ENCODE measurements at places on chromosomes 7 and 10.

GRCh38 chr10:108902619-108903285 is 1020.6 kb downstream of the XPNPEP1 start:
- no peak for DNase-seq

GRCh38 chr7:84637568-84638338 is 443.2 kb upstream of the SEMA3A start:
- DNase-seq, result no peak

DNA sequence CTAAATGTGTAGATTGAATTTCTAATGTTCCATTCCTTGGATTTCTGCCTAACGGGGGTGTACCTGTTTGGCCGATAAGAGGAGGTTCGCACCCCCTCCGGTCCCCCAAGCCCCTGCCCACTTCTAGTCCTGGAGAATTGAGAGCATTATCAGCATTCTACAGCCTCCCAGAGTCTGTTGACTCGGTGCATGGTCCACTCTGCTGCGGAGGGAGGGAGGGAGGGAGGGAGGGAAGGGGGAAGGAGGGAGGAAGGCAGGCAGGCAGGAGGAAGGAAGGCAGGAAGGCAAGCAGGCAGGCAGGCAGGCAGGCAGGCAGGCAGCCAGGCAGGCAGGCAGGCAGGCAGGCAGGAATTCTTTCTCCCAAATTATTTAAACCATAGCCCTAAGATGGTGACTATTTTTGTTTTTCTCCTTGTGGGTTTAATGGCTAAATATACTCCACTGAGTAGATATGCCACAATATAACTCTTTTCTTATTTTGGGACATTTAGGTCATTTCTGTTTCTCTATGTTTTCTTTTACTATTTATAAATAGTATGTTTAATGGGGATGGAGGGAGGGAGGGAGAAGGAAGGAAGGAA is 69.5 kb upstream of the CHST15 start:
- DNase-seq, result peak; percentile 41

GRCh38 chr7:6252341-6252746 is 20.1 kb downstream of the CYTH3 start:
- DNase-seq, result no peak

DNA sequence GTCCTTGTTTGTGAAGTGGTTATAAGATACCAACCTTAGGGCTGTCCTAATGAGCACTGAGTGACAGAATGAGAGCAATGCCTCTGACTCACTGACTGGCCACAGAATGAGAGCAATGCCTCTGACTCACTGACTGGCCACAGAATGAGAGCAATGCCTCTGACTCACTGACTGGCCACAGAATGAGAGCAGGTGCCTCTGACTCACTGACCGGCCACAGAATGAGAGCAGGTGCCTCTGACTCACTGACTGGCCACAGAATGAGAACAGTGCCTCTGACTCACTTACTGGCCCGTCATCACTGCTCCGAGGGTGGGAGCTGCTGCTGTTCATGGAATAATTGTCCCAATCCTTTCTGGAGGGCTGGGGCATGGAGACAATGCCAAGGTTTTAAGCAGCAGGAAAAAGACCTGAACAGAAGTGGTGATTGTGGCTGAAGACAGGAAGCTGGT is 265.2 kb upstream of the PPP2R2D start:
- DNase-seq, result no peak

GRCh38 chr7:78178319-78178718 is 379.7 kb downstream of the PHTF2 start:
- no peak for DNase-seq

- DNase-seq, result no peak
Observed at GRCh38 chr7:99720800-99721595, 14.0 kb downstream of the CYP3A7 start.

DNA sequence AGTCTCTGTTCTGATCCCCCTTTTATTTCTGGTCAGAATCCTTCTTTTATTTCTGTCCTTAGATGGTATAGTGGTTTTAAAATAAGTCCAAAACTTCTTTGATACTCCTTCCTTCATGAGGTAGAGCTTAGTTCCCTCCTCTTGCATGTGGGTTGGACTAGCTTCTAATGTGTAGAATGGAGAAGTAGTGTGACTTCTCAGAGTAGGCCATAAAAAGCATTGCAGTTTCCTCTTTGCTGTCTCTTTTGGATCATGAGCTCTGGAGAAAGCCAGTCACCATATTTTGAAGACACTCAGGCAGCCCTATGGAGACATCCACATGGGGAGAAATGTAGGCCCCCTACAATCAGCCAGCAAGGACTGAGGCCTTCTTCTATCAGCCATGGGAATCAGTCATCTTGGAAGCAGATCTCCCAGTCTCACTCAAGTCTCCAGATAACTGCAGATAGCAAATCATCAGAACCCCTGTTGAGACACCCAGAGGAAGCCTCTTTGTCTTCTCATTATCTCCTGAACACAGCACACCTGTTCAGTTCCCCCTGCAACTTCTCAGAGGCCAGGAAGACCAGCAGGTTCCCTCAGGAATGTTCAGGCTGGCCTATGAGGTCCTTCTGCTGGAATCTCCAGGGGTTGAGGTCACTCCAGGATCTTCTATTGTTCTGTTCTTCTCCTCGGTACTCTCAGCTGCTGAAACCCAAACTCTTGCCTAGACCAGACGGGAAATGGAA is 511.9 kb upstream of the ZMIZ1 start:
- no peak for DNase-seq

GRCh38 chr10:14374745-14375445 is 44.2 kb upstream of the FRMD4A start:
- no peak for DNase-seq

DNA sequence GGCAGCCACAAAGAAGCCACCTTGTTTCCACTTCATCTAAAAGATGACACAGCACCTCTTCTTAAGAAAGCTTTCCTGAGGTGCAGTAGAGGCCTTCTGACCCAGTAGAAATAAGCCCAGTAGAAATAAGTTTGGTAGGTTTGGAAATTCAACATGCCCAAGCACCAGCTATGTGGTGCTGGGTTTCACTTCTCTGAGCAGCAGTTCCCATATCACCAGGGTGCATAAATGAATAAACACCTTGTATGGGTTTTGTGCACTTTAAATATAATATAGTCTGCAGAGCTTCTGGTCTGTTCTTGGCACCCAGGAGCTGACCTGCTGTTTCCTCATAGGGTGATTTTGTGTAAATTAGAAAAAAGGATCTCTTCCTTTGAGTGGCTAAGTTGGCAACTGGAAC is 492.4 kb upstream of the SORCS1 start:
- DNase-seq, result no peak

DNA sequence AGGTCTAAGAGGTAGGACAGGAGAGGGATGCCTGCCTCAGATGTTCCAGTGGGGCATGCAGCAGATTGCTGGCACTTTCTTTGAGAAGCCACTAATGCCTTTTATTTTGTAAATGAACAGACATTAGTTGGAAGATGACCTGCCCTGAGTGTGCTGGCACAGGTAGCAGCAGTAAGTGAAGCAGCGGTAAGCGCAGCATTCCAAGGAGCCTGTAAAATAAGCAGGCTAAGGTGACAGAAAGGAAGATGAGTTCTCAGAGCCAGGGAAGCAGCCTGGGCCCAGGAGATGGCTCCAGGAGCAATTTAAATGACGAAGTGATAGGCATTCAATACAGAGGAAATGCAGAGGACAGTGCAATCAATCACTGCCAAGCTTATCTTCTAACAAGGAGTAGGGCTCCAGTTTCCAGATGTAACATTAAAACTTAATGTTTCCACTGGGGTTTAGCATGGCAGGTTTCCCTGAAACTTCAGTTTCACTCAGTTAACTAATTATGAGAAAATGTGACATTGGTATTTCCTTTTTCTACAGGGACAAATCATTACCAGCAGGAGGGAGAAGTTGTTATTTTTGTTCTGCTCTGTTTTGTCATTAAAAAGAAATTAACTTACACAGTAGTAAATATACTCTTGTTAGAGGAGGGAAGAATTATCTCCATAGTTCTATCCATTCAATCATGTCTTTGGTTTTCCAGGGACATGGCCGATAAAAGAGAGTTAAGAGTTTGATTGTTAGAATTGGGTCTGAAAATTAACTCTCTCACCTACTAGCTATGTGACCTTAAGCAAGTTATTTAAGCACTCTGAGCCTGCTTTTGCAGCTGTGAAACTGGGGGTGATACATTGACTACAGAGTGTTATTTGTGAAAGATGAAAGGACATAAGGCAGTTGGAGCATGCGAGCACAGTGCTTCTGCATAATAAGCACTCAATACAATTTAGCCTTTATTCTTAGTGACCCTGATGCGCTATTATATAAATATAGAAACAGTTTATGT is 96.6 kb upstream of the PTN start:
- DNase-seq, result no peak

GRCh38 chr7:24216576-24217125 is 67.3 kb upstream of the NPY start:
- no peak for DNase-seq

DNA sequence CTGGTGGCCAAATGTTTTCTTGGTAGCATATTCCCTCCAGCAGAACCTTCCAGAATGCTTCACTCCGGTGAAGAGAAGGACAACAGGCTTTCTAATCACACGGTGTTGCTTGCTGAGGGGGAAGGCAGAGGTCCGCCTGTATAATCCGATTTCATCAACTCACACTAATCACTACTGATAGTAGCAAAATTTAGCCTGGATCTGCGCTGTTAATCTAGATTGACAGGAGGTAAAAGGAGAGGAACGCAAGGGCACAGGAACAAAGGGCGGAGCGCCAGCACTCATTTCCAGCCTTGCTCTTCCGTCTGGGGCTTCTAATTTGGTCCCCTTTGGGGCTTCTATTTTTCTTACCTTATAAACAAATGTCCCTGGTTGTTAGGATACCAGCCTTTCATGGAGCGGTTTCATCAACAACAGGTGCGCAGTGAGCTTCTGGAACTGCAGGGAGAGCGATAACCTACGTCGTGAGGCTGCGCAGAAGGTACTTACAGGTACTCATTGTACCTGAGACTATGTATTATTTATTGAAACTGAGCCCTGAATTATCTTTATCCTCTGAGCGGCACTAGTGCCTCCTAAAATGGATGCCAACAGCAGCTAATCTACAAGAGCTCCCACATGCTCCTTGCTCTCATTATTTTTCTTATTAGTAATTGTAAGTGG is 150.6 kb downstream of the CACNB2 start:
- DNase-seq, result no peak

GRCh38 chr7:118252087-118252486 is 27.6 kb downstream of the ANKRD7 start:
- DNase-seq, result no peak

GRCh38 chr7:38629651-38630510 is 1.3 kb downstream of the AMPH start:
- DNase-seq, result no peak

- no peak for DNase-seq
Observed at GRCh38 chr7:7946486-7946885, 22.1 kb upstream of the GLCCI1 start.

DNA sequence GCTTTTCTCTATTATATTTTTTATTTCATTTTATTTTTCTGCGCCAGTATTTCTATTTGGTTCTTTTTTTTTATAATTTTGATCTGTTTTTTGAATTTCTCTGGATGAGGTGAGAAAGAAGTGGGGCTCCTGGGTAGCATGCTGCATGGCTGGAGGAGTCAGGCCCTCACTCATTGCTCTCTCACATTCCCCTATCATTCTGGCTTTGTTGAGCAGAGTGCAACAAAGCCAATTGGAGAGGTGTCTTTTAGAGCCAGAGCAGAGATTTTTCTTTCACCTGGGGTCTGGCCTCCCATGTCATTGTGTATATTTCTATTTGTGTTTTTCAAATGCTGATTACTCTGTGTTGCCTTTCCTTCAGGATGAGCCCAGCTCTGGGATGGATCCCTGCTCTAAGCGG is 330.0 kb upstream of the CDC14C start:
- no peak for DNase-seq

DNA sequence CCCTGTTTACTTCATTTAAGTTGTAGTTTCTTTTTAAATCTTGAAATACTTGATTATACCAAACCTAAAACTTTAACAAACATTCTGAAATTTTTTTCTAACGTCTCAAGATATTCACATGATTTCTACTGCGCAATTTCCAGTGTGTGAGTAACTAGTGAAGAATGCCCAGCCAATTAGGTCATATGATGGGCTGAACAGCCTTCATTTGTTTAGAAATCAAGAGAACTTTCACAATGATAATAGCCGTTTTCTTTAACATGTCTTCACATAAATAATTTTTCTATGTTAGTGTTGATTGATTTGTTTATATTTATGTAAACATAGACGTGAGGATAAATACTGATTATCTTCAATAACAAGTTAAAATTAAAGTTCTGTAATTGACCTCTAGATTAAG is 21.8 kb downstream of the STAM start:
- no peak for DNase-seq

DNA sequence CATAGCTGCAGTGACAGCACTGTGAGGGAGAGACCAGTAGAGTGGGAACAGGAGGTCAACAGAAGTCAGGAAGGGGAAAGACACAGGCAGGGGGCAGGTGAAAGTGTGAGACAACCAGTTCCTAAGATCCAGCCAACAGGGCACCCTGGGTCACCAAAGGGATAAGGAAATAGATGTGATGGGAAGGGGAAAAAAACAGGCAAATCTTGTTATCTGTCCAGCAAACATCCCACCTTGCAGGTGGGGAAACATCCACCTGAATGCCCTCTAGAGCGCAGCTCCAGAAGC is 42.5 kb downstream of the DPCD start:
- DNase-seq, result peak; percentile 53

DNA sequence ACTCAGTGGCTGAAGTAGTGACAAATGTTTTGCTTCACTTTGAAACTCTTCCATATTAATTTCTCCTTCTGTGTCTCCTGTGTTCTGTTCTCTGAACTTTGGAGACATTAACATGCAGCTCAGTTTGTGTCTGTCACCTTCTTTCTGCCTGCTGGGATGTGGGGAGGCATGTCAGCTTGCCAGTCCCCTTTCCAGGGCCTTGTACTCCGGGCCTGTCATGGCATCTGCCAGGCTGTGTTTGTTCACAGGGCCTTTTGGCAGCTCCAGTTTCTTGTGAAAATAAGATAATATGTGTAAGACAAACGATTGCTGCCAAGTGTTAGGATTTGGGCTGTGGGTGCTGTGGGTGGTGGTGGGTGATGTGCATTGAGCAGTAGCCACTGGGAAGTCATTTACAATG is 76.1 kb upstream of the ELMO1 start:
- no peak for DNase-seq

DNA sequence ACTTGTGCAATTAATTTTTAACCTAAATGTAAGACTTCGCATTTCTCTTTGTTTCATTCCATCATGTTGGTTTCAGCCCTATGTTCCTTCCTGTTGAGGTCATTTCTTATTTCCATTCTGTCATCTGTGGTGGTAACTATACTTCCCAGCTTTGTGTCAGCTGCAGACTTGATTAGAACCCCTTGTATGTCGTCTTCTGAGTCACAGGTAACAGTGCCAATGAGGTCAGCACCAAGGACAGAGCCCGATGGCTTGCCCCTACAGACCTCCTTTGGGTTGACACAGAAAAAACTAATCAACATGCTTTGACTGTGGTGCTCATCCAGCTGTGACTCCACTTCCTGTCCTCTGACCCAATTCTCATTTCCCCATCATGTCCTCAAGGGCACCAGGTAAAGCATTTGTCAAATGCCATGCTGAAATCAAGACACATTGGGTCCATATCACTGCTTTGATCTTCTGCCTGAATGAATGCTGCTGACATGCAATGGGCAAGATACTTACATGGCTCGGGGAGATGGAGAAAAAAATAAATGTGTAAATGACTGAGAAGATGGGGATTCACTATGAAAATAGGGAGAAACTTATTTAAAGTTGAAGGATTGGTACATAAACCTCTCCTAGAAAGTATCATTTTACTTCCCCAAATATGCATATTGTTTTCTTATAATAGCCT is 25.6 kb upstream of the CRTAC1 start:
- no peak for DNase-seq
